ENCODE measurements at places on chromosomes 12 and 14. TPM values are rescaled to one million over a fixed set of nuclear protein-coding genes. Genes with fewer than 3 reads are reported as not detected.
A peak's percentile ranks its signal among the peaks of the same experiment; 100 is the strongest.

GRCh38 chr14:53152184-53152886 is 788 bp downstream of the DDHD1 start:
- DNase-seq, result peak; percentile 45

DNA sequence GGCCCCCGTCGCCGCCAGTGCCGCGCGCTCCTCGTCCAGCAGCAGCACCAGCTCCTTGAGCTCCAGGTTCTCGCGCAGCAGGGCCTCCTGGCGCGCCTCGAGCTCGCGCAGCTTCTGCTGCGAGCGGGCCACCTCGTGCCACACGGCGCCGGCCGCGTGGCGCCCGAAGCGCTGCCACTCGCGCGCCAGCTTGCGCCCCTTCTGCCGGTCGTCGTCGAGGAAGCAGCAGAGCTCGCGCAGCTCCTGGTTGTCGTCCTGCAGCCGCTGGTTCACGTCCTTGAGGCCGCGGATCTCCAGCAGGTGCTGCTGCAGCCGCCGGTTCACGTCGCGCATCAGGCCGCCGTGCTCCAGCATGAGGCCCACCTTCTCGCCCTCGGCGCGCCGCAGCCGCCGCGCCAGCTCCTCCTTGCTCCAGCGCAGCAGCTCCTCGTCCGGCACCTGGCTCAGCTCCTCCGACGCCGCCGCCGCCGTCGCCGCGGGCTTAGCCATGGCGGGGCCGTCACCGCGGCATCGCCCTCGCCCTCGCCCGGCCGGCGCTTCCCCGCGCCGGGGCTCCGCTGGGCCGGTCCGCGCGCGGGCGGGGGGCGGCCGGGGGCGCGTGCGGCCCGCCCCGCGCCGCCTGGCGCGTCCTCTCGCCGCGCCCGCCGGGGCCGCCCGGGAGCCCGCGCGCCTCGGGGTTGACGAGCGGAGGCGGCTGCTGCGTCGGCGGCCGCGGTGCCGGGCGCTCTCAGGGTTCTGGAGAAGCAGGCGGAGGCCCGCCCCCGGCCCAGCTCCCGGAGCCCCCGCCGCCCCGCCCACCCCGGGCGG is at the start of gene CCDC85C:
Gene CCDC85C, minus strand, starts transcription at position 737 of the 807 bp plus-strand sequence. Its CDS starts 248 bp downstream, at position 489.
- DNase-seq, result peak; percentile 52

DNA sequence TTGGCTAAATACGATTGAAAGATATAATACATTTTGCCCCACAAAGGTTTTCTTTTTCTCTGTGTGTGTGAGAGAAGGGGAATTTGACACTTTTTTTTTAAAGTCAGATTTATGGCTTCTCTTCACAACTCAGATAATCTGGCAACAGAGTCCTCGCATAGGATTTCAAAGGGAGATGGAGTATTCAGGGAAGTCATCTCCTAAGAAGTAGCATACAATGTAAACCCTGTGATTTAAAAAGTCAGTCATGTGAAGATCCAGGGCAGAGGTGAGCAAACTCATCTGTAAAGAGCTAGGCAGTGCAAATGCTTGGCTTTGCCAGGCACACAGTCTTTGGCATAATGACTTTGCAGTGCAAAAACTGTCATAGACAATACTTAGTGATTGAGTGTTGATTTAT is 1526.3 kb downstream of the AACS start:
- DNase-seq, result no peak

Gene RFC5
- 6.2 TPM for total RNA-seq

Gene TAS2R50
- total RNA-seq, result 3.1 TPM

Gene TCL1B
- total RNA-seq, result not detected

Measured in body of pancreas (tissue), 4 donors.